NCI-H2081 treated with DMSO at 0.1 percent for 48 hours (cell line): ENCODE measurements at places on chromosomes 7 and 10.

GRCh38 chr10:67045404-67045803, 119.6 kb downstream of the LRRTM3 start:
- no peak for DNase-seq

DNA sequence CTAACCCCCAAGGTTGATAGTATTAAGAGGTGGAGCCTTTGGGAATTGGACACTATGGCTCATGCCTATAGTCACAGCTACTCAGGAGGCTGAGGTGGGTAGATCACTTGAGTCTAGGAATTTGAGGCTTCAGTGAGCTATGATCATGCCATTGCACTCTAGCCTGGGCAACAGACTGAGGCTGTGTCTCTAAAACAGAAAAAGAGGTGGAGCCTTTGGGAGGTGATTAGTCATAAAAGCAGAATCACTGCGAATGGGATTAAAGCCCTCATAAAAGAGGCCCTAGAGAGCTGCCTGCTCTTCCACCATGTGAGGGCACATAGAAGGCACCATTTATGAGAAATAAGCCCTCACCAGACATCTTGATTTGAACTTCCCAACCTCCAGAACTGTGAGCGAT, 81.9 kb downstream of the SKAP2 start:
- DNase-seq = no peak

DNA sequence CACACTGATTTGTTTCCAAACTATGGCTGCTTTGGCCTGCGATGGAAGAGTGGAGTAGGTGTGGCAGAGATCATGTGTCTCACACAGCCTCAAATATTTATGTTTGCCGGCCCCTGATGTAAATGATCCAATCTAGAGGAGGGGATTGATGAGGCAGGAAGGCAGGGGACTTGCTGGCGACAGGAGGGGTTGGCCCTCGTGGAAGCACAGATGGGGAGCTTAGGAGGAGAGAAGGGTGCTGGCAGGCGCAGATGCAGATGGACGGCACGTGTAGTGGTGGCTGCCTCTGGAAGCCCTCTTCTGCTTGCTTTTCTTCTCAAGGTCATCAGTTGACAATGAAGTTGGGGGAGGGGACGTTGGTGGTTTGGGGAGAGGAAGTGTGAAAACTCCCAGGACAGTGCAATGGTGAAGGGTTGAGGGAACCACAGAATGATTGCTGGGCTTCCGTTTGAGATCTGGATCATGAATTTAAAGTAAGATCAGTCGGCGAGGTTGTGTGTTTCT, 15.4 kb downstream of the COL13A1 start:
- DNase-seq = no peak

DNA sequence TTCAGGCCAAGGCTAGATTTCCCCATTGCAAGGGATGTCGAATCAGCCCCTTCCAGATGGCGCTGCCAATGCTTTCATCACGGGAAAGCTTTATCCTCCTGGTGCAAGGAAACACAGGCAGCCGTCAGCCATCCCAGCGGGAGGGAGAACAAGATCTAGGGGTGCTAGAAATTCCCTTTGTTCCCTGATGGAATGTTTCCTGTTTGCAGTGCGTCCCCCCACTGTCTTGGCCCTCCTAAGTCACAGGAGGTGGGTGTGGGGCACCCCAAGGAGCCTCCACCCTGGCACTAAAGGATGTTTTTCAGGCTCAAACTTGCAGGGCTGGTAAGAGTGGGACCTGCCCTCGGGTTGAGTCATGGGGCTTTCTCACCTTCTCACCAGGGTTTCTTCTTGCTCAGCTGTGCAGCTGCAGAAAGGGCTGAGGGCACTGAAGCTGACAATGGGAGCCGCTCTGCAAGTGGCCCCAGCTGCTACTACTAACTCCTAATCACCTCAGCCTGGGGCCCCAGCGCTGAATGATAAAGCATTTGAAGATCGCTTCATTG, 103.6 kb downstream of the PRPF18 start:
- DNase-seq = no peak

DNA sequence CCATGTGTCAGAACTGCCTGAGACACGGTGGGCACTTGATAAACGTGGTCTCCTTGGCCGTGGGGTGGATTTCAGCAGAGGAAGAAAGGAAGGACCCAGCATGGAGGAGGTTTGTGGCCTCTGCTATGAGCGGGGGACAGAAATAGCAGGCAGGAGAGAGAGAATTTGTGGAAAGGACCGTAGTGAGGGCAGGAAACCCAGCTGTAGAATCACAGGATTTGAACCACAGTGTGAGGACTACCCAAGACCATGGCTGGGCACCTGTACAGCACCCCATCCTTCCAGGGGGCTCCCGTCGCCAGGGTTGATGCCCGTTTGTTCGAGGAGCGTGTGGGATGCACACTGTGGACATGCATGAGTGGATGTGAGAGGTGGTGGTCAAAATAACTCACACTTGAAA, 183.4 kb downstream of the PTPN20 start:
- no peak for DNase-seq

DNA sequence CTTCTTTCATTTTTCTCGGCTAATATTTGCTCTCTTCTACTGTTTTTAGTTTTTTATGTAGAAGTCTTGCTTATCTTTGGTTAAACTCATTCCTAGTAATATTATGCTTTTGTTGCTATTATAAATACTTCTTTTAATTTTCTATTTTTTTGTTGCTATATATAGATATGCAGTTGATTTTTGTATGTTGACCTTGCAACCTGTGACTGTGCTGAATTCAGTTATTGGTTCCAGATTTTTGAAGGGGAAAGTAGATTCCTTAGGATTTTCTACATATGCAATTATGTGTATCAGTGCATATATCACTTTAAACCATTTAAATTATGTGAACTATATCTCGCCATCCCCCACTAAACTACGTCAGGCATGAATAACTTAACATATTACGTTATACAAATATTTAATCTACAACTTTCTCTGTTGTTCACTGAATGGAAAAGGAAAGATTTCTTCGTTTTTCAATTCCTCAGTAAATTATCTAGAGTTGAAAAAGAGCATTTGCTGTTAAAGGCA, 71.5 kb downstream of the IDE start:
- no peak for DNase-seq

GRCh38 chr10:51876503-51876902, 177.1 kb upstream of the CSTF2T start:
- no peak for DNase-seq

DNA sequence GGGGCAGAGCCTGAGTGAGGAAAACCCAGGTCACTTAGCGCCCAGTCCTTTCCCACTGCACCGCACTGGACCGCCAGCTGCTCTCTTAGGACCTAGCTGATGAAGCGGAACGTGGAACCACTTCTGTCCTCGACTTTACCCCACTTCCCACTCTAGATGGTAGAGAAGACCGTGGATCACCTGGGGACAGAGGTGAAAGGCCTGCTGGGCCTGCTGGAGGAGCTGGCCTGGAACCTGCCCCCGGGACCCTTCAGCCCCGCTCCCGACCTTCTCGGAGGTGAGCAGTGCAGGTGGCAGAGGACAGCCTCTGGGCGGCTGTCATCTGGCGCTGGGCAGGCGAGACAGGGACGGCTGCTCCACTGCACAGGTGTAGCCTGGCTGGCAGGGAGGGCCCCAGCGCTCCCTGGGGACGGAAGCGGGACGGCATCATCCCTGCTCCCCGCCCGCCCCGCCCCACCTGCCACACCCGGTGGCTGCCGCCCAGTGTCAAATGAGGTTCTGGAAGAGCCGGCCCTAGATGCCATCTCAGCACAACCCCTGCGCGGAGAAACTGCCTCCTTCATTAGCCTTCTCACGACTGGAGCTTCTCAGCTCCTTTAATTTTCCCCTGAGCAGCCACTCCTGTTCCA, 11.7 kb downstream of the PLAC9 start:
- no peak for DNase-seq

- DNase-seq = no peak
These were observed 28.0 kb downstream of the MICU1 start for GRCh38 chr10:72597897-72598296.

DNA sequence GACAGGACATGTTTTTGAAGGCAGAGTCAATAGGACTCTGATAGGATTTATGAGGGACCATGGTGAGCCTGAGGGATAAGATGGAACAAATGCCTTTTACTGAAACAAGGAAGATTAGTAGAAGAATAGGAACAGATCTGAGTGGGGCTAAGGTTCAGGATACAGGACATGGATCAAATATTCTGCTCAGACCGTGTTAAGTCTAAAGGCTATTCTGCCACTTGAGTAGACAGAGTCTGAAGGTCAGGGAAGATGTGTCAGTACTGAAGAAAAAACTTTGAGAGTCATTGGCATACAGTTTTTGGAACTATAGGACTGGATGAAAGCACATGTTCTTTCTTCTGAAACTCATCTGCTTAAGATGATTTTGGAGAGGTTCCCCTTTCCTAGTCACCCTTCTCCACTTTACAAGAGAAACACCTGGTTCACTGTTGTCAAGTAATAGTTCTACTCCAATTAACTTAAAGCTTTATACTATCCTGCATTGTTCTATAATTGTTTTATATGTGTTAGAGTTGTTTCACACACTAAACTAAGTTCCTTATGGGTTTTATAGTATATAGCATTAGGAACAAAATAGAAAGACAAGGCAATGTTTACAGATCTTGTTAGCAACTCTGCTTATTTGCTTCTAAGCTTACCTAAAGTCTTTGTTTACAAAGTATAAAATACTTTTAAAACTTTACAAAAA, 43.4 kb downstream of the WASL start:
- no peak for DNase-seq

DNA sequence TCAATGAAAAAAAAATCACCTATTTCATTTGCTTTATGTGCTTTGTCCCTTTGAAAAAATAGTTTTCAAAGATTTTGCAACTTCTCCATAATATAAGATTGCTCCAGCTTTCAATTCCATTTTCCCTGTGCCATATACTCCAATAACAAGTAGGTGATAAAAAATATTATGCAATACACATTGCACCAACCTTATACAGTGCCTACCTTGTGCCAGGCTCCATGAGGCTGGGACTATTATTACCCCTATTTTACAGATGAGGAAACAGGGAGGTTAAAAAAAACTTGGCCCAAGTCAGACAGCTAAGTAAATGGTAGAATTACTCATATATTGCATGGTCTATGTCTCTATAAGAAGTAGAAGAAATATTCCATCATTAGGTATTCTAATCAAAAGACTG, 57.8 kb downstream of the BRAF start:
- DNase-seq = no peak

DNA sequence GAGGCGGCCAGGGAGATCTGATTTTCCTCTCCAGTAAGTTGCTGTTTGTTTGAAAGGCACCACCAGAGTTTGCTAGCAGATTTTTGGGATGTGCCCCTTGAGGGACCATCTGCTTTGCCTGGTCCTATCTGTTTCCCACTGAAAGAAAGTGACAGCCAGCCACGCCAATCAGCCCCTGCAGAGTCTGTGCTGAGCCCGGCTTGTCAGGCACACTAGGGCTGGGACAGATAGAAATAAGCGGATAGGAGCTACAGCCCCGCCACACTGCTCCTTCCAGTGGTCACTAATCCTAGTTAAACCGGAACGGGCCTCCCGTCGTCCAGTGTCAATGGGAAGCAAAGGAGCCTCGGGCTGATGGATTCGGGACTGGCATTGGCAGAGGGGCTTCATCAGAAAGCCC, 161.9 kb upstream of the PRR15 start:
- DNase-seq = no peak

GRCh38 chr7:18235819-18236218, 208.2 kb upstream of the PRPS1L1 start:
- DNase-seq = no peak

- no peak for DNase-seq
These were observed 754.2 kb downstream of the GRID1 start for GRCh38 chr10:85612378-85612775.

DNA sequence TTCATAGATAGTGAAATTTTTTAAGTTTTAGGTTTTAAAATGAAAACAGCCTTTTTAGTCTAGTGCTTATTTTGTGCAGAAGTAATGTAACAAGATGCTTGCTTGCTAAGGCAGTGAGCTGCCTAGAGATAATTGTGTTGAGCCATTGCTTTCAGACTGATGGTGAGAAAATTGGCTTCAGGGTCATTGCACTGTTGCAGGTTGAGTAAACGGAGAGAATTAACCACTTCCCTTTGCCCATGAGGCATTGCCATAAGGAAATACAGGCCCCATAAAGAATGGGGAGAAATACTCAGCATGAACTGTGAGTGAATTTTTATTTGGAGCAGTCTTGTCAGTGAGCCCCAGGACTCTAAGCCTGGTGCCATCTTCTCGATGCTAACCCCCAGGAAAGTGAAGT, 140.5 kb downstream of the LRRC4 start:
- no peak for DNase-seq

DNA sequence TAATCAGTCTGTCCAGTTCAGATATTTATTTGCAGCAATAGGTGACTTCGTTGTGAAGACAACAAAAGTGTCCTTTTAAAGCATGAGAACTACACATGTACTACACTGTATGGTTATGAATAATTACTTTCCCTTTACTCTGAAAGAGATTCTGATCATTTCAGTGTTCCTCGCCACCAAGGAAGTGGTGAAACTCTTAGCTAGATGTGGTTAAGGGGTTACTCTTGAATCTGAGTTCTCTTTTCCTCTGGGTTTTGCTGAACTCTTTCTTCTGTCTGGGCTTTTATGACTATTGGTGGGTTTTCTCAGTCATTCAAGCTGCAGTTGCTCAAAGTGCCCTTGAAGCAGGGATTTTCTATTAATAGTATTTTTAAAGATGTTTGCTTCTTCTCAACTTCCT, 127.9 kb upstream of the SEM1 start:
- DNase-seq = no peak

DNA sequence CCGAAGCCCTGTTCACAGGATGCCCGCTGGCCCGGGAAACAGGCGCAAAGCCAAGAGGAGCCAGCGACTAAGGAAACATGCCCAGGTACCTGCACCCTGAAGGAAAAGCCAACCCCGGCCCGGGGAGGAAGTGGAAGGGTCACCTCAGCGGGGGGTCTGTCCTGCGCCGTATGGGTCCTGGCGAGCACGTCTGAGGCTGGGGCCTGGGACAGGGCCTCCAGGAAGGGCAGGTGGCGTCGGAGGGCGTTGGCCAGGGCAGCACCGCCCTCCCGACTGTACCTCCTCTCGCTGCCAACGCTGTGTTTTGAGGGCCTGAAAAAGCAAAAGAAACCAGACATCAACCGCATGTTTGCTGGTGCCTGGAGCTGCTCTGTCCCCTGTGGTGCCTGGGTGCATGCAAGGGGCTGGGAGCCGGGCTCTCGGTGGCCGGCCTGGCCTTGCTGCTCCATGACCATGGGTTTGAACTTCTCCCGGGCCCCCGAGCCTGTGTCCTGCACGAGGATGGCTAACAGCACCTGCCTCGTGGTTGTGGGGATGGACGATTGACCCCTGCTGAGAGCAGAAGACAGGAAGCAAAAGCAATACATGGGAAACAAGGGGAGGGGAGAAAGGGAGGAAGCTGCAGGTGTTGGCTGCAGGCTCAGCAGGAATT, 395.3 kb downstream of the PTPRN2 start:
- no peak for DNase-seq

GRCh38 chr10:7243873-7244272, 167.0 kb downstream of the SFMBT2 start:
- DNase-seq = no peak

DNA sequence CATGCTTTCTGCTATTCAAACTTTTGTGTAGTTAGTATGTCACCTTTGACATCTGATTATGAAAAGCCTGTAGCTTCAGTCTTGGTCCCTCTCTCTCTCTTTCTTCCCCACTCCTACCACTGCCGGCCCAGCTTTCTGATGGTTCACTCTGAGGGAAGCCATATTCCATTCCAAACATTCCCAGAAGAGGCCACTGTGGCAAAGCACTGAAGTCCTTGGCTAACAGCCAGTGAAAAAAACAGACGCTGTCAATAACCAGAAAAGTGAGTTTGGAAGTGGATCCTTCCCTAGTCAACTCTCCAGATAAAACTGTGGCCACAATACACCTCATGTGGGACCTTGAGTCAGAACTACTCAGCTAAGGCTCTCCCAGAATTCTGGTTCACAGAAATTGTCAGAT, 950.7 kb upstream of the PHF14 start:
- no peak for DNase-seq
